ENCODE measurements at places on chromosomes 11 and 22.

DNA sequence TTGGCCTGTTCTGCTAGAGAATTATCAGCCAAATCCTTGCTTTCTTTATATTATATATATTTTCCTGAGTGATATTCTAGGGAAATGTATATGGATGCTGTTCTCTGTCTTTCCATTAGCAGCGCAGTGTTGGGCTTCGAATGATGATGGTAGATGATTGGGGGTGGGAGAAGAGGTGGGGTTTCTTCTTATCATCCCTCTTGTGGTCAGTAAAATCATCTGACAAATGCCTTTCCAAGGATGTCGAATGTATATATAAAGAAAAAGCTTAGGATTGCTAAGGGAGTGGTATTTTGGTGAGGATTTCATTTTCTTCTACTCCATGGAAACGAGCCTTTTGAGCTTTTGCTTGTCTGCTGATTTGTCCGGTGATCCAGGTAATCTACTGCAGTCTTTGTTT, 48.9 kb downstream of the ARHGEF12 start:
- peak; percentile 80 for DNase-seq

- peak; percentile 51 for DNase-seq
These were observed 61.0 kb downstream of the BMAL1 start for GRCh38 chr11:13338427-13339069.

DNA sequence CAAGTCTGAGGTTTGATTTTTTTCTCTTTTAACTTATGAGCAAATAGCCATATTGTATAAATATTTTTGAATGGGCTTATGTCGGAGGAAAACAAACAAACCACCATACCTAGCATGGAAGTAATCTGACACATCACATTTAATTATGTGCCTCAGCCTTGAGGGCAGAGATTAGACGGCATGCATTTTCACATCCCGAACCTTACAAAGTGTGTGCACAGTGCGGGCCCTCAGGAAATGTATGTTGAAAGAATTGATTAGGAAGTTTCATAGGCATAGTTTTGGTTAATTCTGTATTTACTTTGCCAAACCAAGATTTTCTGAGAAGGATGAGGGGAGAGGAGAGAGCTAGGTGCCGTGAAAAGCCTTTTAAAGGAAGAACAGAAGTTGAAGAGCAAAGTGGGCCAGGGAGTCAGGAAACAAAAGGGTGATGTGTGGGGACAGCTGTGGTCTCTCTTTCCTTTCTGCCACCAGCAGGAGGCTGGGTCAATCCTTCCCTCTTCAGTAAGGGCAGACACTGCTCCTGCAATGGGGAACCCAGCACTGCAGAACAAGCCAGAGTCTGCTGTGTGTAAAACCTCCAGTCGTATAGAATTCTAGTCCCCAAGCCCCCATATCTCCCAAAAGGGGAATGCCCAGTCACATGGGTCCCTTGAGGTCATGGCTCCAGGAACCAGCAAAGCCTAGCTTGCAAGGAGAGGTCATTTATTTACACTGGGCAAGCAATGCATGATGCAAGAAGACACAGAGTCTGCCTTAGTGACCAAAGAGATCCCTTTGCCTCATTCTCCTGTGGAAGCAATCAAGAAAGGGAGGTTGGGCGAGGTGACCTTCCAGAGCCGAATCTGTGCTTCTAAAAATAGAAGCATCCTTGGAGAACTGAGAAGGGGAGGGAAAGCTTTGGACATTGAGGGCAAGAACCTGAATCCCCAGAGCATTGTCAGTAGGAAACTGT, 71.1 kb upstream of the OLFML1 start:
- DNase-seq = no peak

- no peak for DNase-seq
These were observed 3.9 kb downstream of the SCGB1D1 start for GRCh38 chr11:62193952-62194351.

DNA sequence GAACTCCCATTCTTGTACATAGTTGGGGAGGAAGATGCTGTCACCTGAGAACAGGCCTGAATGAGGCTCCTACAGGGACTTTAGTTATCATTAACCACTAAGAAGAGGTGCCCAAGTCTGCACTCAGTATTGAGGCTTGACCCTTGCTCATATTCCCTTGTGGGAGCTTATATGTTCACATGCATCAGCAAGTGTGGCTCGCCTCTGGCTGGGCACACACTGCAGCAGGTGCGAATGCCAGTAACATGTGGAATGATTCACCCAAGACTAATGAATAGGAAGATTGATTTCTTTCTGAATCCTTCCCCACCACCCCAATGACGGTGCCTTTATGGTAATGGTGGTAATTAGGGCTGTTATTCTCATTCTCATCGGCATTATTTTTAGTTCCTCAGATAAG, 127.3 kb downstream of the FEZ1 start:
- no peak for DNase-seq

GRCh38 chr22:50271519-50271970, 1.4 kb upstream of the MAPK11 start:
- DNase-seq = no peak

DNA sequence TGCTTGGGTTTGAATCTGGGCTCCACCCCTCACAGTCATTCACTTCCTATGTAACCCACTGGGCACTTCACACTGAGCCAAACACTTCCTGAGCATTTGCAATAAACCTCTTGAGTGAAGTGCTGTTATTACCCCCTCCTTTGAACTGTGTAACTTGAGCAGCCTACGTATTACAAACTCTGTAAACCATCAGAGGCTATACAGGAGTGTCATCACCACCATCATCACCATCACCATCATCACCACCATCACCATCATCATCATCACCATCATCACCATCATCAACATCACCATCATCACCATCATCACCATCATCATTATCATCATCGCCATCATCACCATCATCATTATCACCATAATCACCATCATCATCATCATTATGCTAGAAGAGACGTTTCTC, 18.4 kb downstream of the RTL6 start:
- DNase-seq = no peak

- no peak for DNase-seq
These were observed 9.7 kb downstream of the PDGFB start for GRCh38 chr22:39234867-39235687.

GRCh38 chr11:74679513-74679865, 51.7 kb downstream of the CHRDL2 start:
- DNase-seq = no peak

DNA sequence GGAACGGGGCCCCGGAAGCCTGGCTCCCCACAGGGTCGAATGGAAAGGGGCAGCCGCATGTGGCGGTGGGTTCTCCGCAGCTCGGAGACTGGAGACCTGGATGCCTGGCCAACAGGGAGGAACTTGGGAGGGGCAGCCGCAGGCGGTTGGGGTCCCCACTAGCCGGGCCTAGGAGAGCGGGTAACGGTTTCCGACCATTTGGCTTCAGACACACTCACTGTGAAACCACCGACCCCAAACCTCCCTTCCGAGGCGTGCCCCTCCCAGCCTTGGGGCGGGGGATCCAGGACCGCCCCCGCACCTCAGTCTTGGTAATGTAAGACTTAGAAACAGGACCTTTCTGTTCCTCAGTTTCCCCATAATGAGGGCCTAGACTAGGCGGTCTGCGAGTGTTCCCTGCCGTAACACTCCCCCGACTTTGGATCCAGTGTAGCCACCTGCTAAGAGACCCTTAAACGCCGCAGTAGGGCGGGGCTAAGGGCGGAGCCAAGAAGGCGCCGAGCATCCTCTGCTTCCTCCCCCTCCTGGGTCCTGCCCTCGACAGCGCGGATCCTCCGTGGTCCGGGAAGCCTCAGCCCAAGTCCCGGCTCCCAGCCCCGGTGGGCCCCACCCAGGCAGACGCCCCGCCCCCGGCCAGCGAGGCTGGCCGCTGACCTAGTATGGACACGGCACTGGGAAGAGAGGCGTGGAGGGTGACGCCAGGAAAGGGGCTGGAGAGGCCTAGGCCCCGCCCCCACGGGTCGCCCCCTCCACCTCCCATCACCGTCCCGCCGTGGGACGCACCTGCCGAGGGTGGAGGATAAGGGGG, 1.8 kb upstream of the RASGRP2 start:
- DNase-seq = peak; percentile 47

DNA sequence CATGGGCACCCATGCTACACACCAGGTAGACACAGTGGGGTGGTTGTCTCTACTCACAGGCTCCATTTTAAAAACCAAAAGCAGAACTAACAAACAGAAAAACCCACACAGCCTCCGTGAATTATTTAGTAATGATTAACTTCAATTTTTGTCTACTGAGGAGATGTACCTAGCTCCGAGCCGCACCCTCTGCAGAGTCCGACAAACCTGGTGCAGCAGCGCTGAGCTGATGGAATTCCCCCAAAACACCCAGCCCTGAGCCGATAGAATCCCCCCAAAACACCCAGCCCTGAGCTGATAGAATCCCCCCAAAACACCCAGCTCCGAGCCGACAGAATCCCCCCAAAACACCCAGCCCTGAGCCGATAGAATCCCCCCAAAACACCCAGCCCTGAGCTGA, 927.0 kb downstream of the BRD1 start:
- DNase-seq = no peak

- no peak for DNase-seq
These were observed 72.1 kb upstream of the OR5AK2 start for GRCh38 chr11:56916587-56916986.

DNA sequence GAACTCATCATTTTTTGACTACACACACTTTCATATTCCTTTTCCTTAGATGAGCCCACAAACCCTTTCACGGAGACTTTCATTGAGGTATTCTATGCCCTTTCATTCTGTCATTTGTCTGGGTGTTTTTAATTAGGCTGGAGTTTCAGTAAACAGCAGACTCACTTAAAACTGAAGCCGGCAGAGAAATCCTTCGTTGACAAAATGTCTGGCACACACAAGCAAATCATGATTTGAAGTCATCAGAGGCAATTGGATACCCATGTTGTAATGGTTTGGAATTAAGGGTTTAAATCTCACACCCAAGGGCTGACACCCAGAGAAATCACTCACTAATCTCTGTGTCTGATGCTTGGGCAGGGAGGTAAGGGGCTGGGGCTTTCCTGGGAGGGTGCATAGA, 127.1 kb downstream of the EHF start:
- no peak for DNase-seq

DNA sequence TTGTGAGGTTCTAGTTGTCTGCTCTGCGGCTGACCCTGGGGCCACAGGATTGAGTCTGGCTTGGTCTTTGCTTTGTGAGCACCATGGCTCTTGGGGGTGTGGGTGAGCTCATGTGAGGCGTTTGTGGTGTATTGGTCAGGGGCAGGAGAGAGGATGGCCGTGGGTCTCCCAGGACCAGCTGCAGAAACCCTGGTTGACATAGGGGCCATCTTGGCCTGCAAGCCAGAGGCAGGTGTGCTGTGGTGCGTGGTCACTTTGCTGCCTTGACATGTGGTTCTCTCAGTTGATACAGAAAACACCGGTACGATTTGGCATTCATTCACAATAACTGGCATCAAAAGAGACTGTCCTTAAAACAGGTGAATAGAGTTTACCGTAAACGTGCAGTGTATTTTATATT, 11.3 kb downstream of the PHRF1 start:
- DNase-seq = no peak

GRCh38 chr11:61962213-61963015, 5.0 kb downstream of the FTH1 start:
- DNase-seq = peak; percentile 14

Measured in brain microvascular endothelial cell (primary cell).